NCI-H2107 (cell line): ENCODE measurements at places on chromosomes 5 and 9.

- peak; percentile 56 for DNase-seq
Measured at GRCh38 chr5:43041669-43042175, 1.6 kb upstream of the ANXA2R start.

- DNase-seq = no peak
Measured at GRCh38 chr5:39428640-39429039, 3.9 kb upstream of the DAB2 start.

- no peak for DNase-seq
Measured at GRCh38 chr5:10563110-10563944, 543 bp upstream of the ANKRD33B start.

DNA sequence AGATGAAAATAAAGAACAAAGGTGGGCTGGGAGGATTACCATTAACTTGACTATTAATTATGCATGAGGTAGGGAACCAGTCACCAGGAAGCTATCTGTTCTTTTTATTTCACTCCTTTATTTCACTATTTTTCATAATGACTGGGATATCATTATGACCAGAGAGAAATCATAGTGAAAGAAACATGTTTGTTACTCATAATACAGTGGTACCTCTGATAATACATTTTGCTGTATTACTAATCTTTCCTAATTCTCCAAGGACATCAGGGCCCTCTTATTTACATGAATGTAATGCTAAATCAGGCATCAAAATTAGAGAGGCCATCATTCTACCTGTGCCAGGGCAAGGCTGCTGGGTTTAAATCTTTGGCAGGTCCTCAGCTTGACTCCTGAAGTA, 253.7 kb downstream of the NR3C1 start:
- DNase-seq = no peak

- no peak for DNase-seq
Measured at GRCh38 chr5:176726746-176727527, 79.7 kb downstream of the TSPAN17 start.

- DNase-seq = no peak
Measured at GRCh38 chr9:69307446-69308205, 17.4 kb upstream of the ENTREP1 start.
